ENCODE measurements at places on chromosomes 4 and X.

DNA sequence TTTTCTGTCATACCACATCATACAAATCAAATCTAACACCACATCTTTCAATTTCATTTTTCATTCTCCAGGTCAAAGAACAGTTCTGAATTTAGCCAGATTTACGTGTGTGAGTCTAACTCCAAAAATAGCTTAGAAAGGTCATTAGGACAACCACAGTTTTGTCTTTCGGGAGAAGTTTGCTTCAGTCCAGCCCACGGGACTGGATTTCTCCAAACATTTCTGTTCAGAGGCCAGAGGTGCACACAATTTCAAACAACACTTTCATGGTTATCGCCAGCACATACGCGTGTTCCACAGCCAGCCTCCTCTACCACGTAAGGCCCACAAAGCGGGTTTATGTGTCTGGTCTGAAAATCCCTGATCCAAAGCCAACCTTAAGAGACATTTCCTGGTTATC lies 65.9 kb downstream of the VEGFC start:
- no peak for DNase-seq

- no peak for DNase-seq
Measured at GRCh38 chrX:12315526-12315925, 177.3 kb downstream of the FRMPD4 start.

- no peak for DNase-seq
Measured at GRCh38 chr4:24867766-24868296, 45.0 kb downstream of the CCDC149 start.

GRCh38 chr4:158566860-158567259 lies 45.2 kb downstream of the RXFP1 start:
- DNase-seq: no peak

- no peak for DNase-seq
Measured at GRCh38 chr4:185004562-185005218, 13.6 kb upstream of the HELT start.

- peak; percentile 9 for DNase-seq
Measured at GRCh38 chr4:46844325-46844917, 64.6 kb downstream of the COX7B2 start.

- no peak for DNase-seq
Measured at GRCh38 chr4:156992943-156993342, 21.3 kb upstream of the PDGFC start.

DNA sequence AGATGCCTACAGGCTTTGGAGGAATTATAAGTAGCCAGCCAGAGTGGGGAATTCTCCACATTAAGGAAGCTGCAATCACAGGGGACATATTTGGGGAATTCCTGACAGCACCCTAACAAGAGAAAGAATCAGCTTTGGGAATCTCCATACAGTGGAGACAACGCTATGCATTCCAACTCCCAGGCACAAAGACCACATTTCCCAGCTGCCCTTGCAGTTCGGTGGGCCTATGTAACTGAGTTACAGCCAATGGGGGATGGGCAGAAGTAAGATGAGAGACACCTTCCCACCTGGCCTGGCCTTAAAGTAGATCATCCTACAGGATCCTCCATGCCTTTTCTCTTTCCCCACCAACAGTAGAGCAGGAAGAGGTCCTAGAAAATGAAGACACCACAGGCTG lies 43.4 kb upstream of the CCKAR start:
- no peak for DNase-seq

- DNase-seq: no peak
Measured at GRCh38 chr4:24589448-24589847, 5.1 kb upstream of the DHX15 start.

- no peak for DNase-seq
Measured at GRCh38 chr4:13783800-13784411, 156.4 kb upstream of the BOD1L1 start.

DNA sequence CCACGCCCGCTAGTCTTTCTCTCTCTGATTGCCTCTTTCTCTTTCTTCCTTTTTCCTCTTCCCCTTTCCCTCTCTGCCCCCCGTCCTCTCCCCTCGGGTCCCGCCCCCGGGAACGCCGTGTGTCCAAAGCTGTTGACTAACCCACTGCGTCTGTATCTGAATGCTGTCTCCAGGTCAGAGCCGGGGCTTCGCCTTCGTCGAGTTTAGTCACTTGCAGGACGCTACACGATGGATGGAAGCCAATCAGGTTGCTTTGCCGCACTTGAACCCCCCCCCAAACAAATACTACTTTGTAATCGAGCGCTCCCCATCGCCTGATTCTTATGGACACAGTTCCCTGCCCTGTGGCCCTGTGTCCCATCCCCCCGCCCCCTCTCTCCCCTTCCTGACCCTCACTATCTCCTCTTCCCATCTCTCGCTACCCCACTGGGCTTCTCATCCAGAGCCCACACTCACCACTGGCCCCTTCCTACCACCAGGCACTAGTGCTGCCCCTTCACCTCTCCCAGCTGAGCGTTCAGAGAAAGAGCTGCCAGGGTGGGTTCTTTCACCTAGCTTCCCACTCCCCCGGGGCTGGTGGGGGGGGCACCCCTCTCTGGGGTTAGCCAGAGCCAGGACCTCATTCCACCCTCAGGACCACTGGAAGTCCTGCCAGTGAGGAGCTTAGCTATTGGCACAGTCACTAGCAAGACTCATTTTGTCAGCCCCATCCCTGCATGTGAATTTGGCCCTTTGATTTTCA lies 18.6 kb upstream of the UBA1 start:
- no peak for DNase-seq

DNA sequence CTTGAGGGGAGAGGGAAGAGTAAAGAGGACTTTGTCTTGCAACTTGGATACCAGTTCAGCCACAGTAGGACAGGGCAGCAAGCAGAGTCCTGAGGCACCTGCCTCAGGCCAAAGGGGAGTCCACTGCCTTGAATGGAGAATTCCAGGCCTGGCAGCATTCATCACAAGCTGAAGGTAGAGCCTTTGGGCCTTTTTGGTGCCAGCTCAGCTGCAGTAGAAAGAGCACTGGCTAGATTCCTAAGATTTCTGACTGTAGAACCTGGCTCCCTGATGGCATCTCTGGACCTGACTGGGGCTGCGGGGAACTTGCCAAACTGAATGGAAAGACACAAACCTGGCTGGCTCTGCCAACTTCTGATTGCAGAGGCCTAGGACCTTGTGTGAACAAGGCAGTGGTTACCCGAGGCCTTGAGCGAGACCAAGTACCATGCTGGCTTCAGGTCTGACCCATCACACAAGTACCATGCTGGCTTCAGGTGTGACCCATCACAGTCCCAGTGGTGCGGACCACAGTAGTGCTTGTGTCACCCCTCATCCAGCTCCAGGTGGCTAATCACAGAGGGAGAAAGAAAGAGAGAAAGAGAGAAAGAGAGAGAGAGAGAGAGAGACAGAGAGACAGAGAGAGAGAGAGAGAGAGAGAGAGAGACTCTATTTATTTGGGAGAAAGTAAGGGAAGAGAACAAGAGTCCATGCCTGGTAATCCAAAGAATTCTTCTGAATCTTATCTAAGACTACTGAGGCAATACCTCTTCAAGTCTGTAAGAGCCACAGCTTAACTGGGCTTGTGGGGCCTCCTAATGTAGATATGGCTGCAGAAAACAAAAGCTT lies 137.6 kb upstream of the SPIN4 start:
- no peak for DNase-seq

- DNase-seq: no peak
Measured at GRCh38 chr4:118911238-118911703, 22.6 kb downstream of the SYNPO2 start.

DNA sequence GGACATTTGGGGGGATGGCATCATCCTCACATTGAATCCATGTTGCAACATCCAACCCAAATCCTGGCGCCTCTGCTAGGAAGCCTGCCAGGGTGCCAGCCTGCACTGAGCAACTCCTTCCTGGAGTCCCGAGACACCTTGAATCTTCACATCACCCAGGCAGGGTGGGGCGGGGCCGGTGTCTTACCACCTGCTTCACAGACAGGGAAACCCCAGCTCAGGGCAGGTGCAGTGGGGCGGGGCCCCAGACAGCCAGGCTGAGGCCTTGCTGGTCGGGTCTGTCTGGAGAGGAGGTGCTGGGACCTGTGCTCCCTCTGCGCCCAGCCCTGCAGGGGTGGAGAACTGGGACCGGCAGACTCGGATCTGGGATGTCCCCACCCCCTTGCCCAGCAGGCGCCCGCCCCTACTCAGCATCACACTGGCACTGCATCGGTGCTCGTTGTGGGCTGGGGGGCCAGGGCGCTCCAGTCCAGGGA lies 31.5 kb upstream of the HTRA3 start:
- DNase-seq: peak; percentile 46

DNA sequence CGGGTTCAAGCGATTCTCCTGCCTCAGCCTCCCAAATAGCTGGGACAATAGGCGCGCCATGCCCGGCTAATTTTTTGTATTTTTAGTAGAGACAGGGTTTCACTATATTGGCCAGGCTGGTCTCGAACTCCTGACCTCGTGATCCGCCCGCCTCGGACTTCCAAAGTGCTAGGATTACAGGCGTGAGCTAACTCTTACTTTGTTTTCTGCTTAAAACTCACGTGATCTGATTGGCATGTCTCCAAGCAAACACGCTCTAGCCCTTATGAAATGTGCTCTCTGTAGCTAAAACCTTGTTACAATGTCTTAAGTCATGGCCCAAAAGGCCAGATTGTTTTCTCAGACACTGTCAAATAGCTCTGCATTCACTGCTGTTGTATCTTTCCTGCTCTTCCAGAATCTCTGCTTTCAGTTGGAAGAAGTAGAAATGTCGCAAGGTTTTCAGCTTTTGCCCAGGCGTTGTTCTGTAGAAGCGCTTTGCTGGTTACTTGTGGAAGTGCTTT lies 39.7 kb upstream of the OGT start:
- no peak for DNase-seq

GRCh38 chr4:119525005-119525749 lies 103.4 kb downstream of the PDE5A start:
- DNase-seq: no peak

DNA sequence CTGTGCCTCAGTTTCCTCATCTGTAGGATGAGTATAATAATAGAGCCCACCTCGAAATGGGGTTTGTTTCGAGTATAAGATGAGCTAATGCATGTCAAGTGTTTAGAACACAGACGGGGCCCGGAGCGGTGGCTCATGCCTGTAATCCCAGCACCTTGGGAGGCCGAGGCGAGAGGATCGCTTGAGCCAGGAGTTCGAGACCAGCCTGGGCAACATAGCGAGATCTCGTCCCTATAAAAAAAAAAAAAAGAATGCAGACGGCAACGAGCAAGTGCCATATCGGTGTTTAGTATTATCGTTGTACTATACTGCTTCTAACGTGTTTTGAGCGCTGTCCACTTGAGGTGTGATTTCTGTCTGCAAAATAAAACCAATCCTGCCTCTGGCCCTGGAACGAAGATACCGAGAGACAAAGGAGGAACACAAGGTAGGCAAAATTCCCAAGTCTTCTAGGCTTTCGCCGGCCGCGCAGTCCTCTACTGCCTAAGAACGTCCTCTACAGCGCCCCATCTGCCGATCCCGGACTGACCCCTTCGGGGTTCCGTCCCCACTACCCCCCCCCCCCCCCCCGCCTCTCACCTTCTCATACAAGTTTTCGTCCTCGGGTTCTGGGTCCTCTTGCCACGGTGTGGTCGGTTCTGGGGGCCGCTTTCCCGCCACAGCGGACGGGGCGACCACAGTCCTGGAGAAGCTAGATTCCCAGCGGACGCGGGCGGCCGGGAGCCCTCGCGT lies 442 bp downstream of the NDUFB11 start:
- no peak for DNase-seq

GRCh38 chrX:113274345-113274744 lies 433.7 kb upstream of the AMOT start:
- DNase-seq: no peak

GRCh38 chr4:158133551-158133950 lies 39.3 kb downstream of the GASK1B start:
- DNase-seq: no peak

GRCh38 chrX:119402588-119402987 lies 3.5 kb downstream of the SLC25A43 start:
- DNase-seq: no peak

DNA sequence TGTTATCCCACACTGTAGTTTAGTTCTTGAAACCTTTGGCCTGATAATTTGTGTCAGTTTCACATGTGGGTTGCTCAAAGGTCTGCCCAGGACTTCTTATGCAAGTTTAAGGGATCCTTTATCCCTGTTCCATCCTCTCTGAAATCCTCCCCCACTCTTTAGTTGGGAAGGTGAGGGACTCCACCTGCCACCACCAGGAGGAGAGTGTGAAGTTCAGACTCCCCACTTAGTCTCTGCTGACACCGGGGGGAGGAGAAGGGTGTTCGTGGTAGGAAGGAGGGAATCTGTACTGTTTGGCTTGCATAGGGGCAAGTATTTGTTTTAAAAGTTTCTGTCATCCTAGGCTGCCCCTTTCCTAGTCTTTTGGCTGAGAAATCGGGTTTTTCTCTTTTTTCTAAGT lies 211.8 kb downstream of the PPP4R3C start:
- no peak for DNase-seq

GRCh38 chr4:16100833-16101232 lies 17.0 kb upstream of the PROM1 start:
- no peak for DNase-seq

GRCh38 chrX:119529345-119530276 lies 35.6 kb downstream of the STEEP1 start:
- DNase-seq: no peak

DNA sequence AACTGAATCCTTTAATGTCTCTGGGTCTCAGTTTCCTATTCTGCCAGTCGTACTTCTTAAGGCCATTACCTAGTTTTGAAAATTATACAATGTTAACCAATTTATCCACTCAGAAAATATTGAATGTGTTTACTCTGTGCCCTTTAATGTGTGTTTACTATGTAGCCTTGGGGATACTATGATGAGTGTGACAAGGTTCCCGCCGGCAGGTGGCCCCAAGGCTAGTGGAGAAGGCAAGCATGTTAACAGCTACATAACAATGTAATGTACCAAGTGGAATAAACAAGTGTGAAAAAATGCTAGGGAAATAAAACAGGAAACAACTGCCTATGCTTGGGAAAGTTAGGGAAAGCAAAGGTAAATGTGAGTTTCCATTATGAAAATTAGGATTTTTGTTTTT lies 187.3 kb upstream of the MBNL3 start:
- no peak for DNase-seq

DNA sequence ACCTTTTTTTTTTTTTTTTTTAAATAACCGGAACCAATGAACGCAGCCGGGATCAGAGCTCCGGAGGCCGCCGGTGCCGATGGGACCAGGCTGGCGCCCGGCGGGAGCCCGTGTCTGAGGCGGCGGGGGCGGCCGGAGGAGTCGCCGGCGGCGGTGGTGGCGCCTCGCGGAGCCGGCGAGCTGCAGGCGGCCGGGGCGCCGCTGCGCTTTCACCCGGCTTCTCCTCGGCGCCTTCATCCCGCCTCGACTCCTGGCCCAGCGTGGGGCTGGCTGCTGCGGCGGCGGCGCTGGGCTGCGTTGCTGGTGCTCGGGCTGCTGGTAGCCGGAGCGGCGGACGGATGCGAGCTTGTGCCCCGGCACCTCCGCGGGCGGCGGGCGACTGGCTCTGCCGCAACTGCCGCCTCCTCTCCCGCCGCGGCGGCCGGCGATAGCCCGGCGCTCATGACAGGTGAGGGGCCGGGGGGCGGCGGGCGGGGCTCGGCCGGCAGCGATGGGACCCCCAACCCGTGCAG lies 337 bp downstream of the STIM2 start:
- peak; percentile 58 for DNase-seq

DNA sequence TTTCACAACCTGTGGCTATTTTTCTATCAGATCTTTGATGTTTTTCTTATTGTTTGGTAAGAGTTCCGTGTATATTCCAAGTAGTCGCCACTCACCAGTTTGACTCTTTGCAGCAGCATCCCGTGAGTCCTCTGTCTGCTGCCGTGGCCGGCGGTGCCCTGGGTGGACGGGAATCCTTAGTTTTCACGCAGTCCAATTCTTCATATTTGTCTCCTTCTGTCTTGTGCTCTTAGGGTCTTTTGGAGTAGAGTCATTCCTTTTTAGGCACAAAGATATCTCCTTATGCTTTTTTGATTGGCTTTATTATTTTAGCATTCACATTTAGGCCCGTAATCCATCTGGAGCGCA lies 94.9 kb upstream of the MSX1 start:
- DNase-seq: no peak

Data from CD4-positive, alpha-beta T cell treated with Interleukin-1 beta for 1 hour (primary cell).